ENCODE measurements at places on chromosomes 5 and 9. TPM values are rescaled to one million over a fixed set of nuclear protein-coding genes. Genes with fewer than 3 reads are reported as not detected.

- H3K27ac ChIP-seq, result no peak overlapping the region
- H3K4me3 ChIP-seq, result no peak overlapping the region
- H3K4me1 ChIP-seq, result peaks cover 11% of the 10 kb centered on the region
- H3K36me3 ChIP-seq, result no peaks in the 10 kb centered on the region
- no peak for DNase-seq
These were observed 11.7 kb downstream of the DOCK2 start for GRCh38 chr5:169648725-169649310.

- H3K36me3 ChIP-seq, result no peaks in the 10 kb centered on the region
- H3K27ac ChIP-seq, result no peak overlapping the region
- no peak overlapping the region for H3K4me3 ChIP-seq
- DNase-seq, result no peak
These were observed 179.1 kb upstream of the FBXL7 start for GRCh38 chr5:15320871-15321270.

DNA sequence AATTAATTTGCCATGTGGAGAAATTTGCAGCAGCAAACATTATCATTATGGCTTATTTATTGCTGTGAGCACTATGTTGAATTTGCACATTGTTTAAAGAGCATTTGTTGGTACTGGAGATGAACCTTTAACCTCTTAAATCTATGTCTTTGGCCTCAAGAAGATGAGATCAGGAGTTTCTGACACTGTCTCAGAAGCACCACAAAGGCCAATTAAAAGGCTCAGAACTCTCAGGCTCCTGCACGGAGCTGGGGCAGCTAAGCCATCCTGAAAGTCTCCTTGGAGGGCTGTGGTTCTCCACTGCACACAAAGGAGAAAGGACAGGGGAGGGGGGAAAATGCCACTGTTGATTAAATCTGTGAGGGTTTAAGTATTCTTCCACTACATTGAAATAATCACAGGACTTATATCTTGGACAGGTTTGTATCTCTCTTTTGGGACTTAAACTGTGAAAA lies 33.1 kb downstream of the ZNF366 start:
- no peaks in the 10 kb centered on the region for H3K27me3 ChIP-seq
- no peak overlapping the region for H3K27ac ChIP-seq
- no peak for DNase-seq
- no peaks in the 10 kb centered on the region for H3K4me1 ChIP-seq
- no peaks in the 10 kb centered on the region for H3K36me3 ChIP-seq

DNA sequence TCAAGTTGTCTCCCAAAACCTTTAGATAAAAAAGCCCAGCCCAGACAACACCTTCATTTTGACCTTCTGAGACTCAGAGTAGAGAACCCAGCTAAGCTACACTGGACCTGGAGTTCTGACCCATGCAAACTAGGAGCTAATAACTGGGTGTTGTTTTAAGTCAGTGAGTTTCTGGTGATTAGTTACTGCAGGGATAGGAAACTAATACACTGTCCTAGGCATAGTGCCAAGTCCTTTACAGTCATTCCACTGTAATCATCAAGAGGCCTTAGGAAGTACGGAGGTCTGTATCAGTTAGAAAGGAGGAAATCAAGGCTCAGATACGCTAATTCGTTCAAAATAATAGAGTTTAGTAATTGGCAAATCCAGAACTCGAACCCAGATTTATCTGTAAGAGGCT lies 197.9 kb downstream of the KCTD16 start:
- H3K27me3 ChIP-seq, result no peaks in the 10 kb centered on the region
- H3K27ac ChIP-seq, result no peak overlapping the region
- H3K36me3 ChIP-seq, result no peaks in the 10 kb centered on the region
- DNase-seq, result no peak
- no peak overlapping the region for H3K4me3 ChIP-seq

DNA sequence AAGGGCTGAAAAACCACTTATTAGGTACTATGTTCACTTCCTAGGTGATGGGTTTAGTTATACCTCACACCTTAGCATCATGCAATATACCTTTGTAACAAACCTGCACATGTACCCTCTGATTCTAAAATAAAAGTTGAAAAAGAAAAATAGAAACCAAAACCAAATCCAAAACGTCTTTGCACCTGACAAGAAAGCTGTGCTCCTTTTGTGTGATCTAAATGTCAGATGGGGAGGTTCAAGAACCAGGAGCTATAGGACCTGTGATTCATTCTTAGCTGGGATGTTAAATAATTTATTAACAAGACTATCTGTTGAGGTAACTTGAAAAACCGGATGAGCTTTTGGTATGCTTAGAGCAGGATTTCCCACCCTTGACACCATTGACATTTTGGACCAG lies 16.9 kb upstream of the TNFSF15 start:
- H3K36me3 ChIP-seq, result no peaks in the 10 kb centered on the region
- no peak for DNase-seq
- no peaks in the 10 kb centered on the region for H3K27me3 ChIP-seq
- H3K4me3 ChIP-seq, result no peak overlapping the region
- H3K27ac ChIP-seq, result no peak overlapping the region
- no peaks in the 10 kb centered on the region for H3K4me1 ChIP-seq

- no peak for DNase-seq
- H3K4me3 ChIP-seq, result no peak overlapping the region
- H3K4me1 ChIP-seq, result no peaks in the 10 kb centered on the region
- no peaks in the 10 kb centered on the region for H3K27me3 ChIP-seq
These were observed 268.6 kb downstream of the ISL1 start for GRCh38 chr5:51651889-51652288.

GRCh38 chr9:6549106-6549800 lies 96.3 kb downstream of the GLDC start:
- no peaks in the 10 kb centered on the region for H3K27me3 ChIP-seq
- no peaks in the 10 kb centered on the region for H3K36me3 ChIP-seq
- no peak overlapping the region for H3K27ac ChIP-seq

- H3K4me3 ChIP-seq, result no peak overlapping the region
- H3K27ac ChIP-seq, result no peak overlapping the region
- no peaks in the 10 kb centered on the region for H3K27me3 ChIP-seq
- H3K4me1 ChIP-seq, result no peaks in the 10 kb centered on the region
- DNase-seq, result no peak
- no peaks in the 10 kb centered on the region for H3K36me3 ChIP-seq
These were observed 377.8 kb downstream of the CHSY3 start for GRCh38 chr5:130282049-130282448.

Gene ERAP2
- 18.6 TPM for total RNA-seq

Gene NAA35
- total RNA-seq, result 18.8 TPM

Gene RBM18
- total RNA-seq, result 7.6 TPM

Gene GARNL3
- 28.4 TPM for total RNA-seq

Gene INSL6
- total RNA-seq, result not detected

Gene PALM2AKAP2
- 4.8 TPM for total RNA-seq

Data from tibial nerve (tissue), 4 donors.